ENCODE measurements at places on chromosomes 6 and 20.

DNA sequence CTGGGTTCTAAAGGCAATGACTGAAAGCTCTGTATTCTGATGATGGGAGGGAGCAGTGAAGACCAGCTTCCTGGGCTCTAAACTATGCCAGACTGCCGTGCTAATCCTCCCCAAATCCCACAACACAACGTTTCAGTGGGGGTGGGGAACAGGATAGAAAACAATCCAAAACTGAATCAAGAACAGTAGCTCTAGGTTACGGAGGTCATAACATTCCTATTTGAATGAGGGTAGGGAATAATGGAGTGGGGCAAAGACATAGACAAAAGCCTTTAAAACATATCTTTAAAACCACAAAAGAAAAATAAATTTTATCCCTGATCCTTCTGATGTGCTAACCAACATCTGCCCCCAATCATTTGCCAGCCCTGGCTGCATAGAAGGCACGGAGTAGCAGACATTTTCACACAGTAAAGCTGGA lies 7.8 kb downstream of the USP49 start:
- DNase-seq, result no peak

DNA sequence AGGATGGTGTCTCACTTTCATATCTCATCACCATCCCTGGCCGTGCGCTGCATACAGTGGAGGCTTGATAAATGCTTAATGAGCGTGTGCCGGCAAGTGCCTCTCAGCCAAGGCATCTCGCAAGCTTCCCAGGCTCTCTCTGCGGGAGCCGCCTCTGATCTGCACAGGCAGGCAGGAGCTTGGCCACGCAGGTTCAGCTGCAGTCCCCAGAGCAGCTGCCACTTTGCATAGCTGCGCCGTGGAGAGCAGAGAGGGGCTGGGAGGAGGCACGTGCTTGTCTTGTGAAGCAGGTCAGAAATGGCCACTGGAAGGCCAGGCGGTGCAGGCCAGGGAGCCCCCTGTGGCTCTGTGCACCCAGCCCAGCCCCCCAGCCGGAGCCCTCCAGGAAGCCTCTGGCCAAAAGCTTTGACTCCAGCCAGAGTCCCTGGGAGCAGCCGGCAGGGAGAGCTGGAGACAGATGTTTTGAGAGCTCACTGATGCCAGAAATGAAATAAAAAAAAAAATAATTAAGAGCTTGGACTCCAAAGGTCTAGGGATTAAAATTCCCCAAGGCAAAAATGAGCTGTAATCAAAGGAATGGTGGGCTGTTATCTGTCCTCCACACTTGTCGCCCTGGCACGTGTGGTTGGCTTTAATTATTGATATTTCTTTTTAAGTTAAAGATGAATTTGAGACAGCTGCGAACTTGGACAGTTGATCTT lies 377.0 kb downstream of the CDH4 start:
- no peak for DNase-seq

GRCh38 chr6:33112148-33112547 lies 36.4 kb downstream of the HLA-DPB1 start:
- no peak for DNase-seq

- DNase-seq, result no peak
Measured at GRCh38 chr20:40195742-40196141, 493.3 kb downstream of the MAFB start.

DNA sequence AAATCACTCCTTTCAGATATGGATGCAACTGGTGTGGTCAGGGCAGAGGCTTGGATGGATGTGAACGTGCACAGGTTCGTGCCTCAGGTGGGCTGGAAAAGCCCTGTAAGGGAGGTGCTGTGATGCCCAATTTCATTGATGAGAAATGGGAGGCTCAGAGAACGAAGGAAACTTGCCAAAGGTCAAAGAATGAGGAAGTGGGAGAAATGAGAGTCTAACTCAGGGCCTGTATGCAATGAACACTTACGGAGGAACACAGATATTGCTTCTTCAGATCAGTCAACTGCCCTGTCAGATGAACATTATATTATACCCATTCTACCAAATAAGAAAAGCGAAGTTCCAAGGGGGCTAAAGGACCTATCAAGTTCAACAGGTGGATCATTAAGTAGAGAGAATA lies 134.7 kb downstream of the RCAN2 start:
- no peak for DNase-seq

DNA sequence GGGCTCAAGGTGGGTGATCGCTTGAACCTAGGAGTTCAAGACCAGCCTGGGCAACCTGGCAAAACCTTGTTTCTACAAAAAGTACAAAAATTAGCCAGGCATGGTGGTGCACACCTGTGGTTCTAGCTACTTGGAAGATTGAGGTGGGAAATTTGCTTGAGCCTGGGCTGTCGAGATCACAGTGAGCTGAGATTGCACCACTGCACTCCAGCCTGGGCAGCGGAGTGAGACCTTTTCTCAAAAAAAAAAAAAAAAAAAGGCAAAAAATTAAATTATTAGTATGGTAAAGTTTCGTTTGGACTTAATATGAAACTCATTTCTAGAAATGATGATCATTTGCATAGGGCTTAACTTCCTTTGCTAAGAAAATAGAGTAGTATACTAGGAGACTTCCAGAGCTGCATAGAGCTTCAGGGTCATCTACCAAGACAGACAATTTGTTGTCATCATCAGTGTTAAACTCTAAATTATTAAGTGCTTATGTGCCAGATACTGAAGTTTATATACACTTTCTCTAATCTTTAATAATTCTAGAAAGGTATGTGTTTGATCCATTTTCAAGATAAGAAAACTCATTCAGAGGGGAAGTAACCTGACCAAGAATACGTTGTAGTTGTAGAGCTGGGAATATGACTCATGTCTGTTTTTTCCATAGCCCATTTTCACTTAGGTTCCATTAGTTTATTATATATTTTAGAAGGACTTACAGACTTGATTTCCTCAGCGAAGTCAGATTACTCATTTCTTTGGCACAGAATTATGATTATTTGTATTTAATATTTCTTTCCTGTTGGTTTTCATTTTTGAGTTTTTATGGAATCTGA lies 84.5 kb downstream of the SLC16A10 start:
- DNase-seq, result no peak

GRCh38 chr6:52674666-52675065 lies 3.8 kb downstream of the TMEM14A start:
- DNase-seq, result no peak

DNA sequence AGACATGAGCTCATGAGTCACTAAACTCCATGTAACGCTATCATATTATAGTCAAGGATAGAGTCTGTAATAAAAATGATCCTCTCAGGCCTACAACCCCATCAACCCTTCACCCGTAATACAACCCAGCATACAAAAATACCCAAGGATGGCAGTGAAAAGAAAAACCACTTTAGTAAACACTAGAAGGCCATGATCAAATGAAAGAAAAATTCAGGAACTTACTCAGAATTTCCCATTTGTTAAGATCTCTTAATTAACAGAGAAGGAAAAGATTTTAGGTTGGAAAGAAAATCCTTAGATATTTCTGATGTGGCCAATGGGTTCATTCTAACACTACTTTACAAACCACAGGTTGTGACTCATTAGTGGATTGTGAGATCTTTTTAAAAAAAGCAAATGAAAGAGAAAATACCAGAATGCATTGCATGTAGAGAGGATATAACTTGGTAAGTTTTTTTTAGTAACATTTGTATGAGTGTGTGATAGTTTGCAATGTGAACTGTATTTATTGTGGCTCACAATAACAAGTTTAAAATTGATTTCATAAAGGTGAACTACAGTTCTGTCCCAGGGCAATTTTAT lies 8.0 kb upstream of the UBE2J1 start:
- DNase-seq, result no peak

DNA sequence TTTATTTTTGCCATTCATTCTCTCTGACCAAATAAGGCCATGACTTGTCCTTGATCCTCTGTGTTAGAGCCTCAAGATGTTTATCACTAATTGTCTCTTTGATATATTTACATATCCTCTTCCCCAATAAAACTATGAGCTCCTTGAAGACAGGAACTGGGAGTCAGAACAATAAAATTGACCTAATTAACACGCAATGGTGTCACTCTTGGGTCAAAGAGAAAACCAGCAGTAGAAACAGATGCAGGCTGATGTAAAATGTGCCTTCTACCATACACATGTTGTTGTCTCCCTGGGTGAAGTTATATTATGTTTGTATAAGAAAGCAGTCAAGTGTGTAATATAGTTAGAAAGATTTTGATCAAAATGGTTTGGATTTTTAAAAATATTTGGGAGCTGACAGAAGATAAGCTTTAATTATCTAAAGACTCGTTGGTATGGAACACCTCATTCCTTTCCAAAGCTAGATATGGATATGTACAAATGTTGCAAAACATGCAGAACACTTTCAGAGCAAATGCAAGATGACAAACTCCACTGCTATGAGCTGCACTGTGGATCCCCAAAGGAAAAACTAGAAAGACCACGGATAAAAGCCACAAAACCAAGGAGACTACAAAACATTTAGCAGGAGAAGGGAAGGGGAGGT lies 109.7 kb upstream of the STMND1 start:
- no peak for DNase-seq

- no peak for DNase-seq
Measured at GRCh38 chr20:62787321-62787720, 9.0 kb upstream of the MRGBP start.

DNA sequence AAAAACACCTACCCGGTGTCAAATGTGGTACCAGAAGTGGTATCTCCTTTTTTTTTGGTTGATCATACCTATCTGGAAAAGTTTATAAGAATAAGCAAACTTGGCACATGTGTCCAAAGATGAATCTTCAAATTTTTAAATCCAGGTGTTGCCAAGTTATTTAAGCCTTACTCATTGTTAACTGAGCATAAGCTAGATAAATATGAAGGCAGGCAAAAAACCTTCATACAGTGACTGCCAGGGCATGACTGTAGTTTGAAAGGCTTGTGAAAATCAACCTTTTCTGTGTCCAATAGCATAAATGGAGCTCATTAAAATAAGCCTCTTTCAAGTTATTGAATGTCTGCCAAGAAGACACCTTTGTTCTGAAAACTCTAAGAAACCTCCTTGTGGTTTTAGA lies 699.2 kb downstream of the DOK5 start:
- no peak for DNase-seq

GRCh38 chr6:9224539-9224938 lies 789.2 kb upstream of the SLC35B3 start:
- DNase-seq, result no peak

GRCh38 chr6:79812195-79812594 lies 135.2 kb downstream of the ELOVL4 start:
- peak; percentile 22 for DNase-seq

GRCh38 chr6:141463237-141463977 lies 669.3 kb upstream of the GJE1 start:
- no peak for DNase-seq

DNA sequence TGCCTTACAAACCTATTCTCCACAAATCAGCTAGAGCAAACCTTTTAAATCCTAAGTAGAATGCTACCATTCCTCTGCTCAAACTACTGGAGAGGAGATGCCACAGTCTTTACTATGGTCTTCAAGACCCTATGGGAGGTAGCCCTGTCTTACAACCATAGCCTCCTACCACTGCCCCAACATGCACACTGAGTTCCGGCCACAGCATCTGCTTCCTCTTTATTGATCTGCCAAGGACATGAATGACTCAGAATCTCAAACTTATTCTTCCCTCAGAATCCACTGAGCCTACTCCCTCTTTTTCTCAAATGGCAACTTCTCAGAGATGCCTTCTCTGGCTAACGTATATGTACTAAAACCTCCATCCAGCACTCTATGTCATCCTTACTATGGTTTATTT lies 12.2 kb upstream of the ANKEF1 start:
- no peak for DNase-seq

GRCh38 chr20:39398656-39399055 lies 436.5 kb downstream of the DHX35 start:
- DNase-seq, result no peak

DNA sequence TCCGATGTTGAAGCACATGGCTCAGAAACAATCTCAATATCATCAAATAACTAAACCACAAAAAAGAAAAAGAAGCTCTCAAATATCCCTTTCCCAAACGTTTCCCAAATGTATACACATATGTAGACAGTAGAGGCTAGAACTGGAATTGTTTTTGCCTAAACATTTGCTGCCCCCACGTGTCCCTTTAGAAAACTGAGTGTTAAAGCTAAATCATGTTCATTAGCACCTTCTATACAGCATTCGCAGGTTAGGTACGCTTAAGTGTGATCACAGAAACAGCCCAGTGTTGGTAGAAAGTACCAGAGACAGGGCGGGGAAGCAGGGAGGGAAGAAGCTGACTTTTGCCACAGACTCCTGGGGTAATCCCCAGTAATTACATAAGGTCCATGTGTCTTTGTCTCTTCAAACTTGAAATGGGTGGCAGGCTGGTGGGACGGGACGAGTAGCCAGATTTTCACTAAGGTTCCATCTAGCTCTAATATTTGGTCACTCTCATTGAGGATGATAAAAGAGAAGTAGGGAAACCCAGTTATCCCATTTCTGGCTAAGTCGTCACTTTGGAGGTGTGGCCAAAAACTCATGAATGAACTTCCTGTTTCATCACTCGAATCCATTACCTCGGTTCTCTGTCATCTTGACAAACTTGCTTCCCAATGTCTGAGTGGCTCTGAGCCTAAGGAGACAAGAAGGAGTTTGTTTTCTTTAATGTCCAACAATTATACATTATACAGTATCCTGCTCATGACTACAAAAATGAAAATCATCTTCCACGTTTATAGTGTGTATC lies 15.0 kb upstream of the TFAP2A start:
- DNase-seq, result peak; percentile 35

DNA sequence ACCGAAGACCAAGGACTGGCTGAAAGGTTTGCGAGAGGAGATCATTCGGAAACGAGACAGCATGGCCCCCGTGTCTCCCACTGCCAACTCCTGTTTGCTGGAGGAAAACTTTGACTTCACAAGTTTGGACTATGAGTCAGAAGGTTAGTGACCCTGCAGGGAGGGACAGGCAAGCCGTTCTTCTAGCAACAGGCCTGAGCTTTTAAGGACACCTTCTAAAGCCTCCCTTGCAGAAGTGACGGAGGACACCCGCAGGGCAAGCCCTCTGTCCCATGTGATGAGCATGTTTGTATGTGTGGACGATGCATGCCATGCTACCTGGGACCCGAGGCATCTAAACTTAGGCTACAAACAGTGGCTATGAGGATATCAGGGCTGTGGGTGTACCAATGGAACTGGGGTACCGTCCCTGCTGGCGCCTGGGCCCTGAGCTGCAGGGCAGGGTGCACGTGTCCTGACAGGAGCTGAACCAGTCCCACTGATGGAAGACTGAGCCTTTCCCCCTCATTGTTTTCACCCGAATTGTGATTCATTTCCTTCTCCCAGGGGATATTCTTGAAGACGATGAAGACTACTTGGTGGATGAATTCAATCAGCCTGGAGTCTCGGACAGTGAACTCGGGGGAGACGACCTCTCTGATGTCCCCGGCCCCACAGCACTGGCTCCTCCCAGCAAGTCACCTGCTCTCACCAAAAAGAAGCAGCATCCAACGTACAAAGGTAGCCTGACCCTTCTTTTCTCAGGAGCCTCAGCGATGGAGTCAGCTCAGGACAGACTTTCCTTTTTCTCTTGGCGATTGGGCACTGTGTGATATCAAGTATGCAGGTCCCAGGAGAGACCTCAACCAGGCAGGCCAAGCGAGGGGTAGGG lies 84.4 kb downstream of the SERAC1 start:
- DNase-seq, result no peak

DNA sequence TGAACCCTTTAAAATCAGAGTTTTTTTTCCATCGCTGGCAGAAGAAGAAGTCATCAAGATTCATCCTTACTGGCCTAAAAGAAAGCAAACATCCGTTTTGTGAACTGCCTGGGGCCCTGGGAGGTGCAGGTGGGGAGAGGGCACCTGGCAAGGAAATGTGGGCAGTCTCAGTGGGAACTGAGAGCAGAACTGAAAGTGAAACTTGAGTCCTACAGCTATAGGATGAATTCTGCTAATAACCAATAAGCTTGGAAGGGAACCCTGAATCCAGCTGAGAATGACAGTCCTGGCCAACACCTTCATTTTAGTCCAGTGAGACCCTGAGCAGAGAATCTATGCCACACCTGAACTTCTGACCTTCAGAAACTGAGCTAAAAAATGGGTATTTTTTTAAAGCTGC lies 130.1 kb upstream of the ASCC3 start:
- DNase-seq, result peak; percentile 27

All from NCI-H2107 (cell line).